Brain microvascular endothelial cell (primary cell): ENCODE measurements at places on chromosomes 1 and 21.

DNA sequence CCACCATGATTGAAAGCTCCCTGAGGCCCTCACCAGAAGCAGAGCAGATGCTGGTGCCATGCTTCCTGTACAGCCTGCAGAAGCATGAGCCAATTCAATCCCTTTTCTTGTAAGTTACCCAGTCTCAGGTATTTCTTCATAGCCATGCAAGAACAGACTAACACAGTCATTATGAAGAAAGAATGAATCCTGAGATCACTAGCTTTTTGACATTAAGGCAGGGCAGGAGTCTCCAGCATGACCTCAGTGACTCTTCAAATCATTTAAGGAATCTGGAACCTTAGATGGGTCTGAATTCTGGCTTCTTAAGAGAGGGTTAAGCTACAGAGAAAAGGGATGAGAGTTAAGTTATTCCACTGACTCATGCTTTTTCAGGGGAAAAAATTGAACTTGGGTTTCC lies 79.0 kb downstream of the PTPN14 start:
- DNase-seq, result no peak

DNA sequence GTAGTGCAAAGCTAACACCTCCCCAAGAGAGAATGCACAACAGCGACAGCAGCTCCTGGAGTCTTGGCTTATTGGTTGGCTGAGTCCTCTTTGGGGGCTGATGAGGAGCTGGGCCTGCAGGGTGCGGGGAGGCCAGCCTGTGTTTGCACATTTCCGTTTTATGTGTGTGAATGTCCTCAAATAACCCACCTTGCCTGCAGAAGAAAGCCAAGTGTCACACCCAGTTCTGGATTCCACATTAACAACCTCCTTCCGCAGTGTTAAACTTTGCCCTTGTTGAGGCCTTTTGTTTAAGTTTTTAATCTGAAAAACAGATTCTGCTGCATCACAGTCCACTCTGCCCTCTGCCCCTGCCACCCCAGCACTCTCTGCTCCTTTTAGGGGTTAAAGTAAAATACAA lies 274.5 kb downstream of the TM2D1 start:
- no peak for DNase-seq

DNA sequence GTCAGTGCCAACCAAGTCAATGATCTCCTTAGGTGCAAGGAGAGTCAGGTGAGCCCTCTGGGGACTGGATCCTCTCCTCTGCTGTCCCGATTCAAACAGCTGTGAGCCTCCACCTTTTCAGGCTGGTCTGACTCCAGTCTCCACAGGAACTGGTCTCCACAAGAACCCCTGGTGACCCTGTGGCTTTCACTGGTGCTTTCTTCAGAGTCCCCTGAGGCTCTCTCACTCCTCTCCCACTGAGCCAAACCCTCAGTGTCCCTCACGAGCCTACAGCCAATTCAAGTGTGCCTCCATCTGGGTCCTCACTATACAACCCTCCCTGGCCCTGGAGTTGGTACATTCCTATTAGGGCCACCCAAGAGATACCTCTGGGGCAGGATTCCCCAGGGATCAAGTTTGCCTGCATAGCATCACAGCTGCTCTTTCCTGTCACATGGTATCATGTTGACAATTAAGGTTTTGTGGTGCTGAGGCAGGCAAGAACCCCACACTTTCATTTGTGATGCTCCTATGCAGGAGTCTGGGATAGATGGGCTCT lies 5.2 kb upstream of the NGF start:
- DNase-seq, result no peak

DNA sequence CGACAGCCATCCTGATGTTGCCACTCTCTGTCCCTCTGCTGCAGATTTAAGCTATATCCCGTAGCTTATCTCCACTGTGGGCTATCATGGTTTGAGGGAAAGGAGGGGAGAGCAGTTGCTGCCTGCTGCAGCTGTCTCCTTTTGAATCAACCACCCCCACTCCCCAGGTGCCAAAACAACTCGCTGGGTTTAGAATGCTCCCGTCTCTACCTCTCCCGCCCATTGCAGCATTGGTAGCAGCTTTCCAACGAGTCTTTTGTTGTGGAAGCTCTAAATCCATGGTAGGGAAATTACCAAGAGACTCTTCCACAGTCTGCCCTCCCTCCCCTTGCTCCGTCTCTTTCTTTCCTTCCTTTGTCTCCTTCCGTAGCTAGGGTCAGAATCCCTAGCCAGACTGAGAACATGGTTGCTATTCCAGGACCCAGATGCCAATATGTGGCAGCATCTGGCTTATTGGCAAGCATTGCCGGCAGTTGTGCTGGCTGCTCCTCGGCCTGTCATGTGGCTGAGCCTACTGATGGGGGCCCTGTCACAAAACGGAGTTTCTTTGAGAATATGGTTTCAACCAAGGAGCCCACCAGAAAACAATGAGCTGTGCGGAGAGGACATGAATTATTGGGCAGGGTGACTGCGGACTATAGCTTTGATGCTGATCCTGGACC lies 230.7 kb downstream of the RPS6KC1 start:
- DNase-seq, result no peak

DNA sequence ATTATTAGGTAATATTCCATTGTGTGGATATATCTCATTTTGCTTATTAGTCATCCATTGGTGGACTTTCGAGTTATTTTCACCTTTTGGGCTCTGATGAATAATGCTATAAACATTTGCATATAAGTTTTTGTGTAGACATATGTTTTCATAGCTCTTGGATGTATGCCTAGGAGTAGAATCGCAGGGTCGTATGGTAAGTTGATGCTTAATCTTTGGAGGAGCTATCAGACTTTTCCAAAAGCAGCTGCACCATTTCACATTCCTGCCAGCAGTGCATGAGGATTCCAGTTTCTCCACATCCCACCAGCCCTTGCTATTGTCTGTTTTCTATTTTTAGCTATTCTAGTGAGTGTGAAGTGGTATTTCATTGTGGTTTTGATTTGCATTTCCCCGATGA lies 120.3 kb upstream of the TMEM51 start:
- DNase-seq, result peak; percentile 66

DNA sequence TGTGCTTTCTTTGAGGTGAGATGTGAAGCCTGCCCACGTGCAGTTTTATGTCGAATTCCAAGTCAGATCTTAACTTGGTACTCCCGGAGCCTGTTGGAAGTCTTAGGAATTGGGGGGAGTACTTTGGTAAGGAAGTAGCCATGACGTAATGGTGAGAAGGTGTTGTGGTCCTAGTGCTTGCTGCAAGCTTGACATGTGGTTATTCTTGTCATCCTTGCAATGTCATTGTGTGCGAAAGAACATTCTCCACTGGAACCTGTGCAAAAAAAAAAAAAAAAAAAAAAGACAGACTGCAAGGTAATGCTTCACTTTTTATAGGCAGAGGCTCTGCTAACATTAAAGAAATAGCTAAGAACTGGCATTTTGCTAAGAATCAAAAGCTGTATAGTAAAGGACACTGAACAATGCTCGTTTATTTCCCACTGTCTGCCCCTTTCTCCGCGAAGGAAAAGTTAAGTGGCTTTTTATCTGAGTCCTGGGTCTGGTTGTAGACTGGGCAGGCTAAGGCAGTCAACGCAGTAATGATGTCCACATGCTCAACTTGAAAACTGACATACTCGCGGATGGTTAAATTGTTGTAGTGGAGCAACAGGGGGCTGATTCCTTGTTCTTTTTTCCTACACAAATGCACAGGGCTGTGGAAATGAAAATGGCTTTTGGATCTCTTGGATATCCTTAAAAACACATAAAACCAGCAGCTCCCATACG lies 2.1 kb downstream of the KAZN start:
- DNase-seq, result no peak

GRCh38 chr1:184788970-184789369 lies 34.3 kb upstream of the EDEM3 start:
- DNase-seq, result no peak

DNA sequence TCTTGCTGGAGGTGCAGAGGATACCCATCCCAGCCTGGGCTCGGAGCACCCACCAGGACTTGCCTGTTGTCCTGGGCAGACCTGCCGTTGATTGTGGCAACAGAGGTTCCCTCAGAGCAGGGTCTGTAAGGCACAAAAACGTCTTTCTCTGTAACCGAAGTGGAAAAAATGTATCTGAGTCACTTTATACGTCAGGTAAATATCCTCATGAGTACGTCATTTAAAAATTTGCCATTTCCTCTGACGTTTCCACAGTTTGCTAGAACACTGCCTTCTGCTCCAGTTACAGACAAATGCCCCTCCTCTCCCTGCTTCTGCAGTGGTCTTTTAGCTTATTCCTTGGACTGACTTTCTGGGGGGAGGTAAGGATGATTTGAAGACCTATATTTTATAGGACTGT lies 326.8 kb downstream of the HHAT start:
- no peak for DNase-seq

GRCh38 chr1:43861988-43862735 lies 71.4 kb upstream of the ARTN start:
- no peak for DNase-seq

DNA sequence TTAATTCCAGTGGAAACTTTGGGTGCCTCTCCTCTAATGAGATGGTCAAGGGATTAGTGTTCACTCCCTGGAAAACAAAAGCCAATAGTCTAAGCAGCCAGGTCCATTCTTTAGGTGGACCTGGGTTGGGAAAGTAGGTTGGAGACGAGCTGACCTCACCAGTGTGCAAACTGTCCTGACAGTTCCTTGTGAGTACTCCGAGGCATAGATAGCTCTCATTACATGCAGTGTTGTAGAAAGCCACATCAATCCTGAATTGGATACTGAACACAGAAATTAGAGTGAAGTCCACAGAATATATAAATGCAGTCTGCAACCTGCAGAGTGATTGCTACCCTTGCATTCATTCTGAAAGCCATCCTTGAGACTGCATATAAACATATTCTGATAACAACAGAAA lies 675.1 kb upstream of the CXADR start:
- DNase-seq, result no peak

DNA sequence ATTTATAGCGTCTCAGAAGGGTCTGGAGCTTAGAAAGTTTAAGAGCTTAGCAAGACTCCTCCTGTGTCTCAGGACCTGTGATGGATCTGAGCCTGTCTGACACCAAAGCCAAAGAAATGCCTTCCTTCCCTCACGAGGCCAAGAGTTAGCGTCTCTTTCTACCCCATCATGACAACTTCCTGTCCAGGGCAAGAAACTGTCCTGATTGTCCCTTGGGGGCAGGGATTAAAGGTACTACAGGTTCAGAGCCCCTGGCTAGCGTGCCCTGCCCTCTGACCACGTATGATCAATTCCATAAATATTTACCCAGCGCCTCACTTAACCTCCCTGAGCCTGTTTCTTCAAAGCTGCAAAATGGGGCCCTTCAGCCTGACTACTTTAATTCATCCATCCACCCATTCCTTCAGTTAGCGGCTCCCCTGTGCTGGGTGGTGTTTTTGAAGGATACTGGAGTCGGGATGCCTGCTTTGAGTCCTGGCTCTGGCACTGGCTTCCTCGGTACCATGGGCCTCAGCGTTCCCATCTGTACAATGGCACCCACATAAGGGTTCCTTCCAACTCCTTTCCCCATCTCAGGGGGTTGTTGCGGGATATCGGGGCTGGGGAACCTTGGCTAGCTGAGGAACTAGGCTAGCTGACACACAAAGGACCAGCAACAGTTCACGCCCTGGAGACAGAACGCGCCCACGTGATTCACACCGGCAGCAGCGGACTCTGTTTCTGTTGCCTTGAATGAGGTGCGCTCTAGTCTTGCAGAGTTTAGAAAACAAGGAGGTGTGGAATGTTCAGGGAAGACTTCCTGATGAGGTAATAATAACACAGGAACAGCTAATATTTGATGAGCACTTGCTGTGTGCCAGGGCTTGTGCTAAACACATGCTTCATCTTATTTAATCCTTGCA lies 23.0 kb upstream of the EPHA2 start:
- no peak for DNase-seq
